Stimulated activated CD8-positive, alpha-beta memory T cell treated with anti-CD3 and anti-CD28 coated beads, Interleukin-15, amount 100 ng/mL, for 4 hours (primary cell): ENCODE measurements at places on chromosomes 4 and X.

GRCh38 chrX:11190745-11191510 lies 79.8 kb downstream of the HCCS start:
- no peak for DNase-seq

GRCh38 chrX:103742339-103742738 lies 31.6 kb downstream of the TMEM31 start:
- no peak for DNase-seq

GRCh38 chr4:81881855-81882621 lies 410.3 kb upstream of the RASGEF1B start:
- DNase-seq, result no peak

DNA sequence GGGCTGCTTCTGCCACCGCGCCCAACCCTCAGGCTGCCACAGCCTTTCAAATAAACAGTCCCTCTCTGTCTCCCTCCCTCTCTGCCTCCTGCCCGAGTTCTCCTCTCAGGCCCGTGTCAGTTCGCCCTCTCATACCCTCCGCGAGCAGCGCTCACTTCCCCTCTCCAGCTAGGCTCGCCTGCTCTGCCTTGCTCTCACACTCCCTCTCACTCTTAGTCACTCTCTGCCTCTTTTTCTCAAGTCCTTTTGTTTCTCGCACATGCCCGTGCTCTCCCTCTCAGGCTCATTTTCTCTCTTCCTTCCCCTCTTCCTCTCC lies 3.2 kb downstream of the EFNB1 start:
- DNase-seq, result no peak

- no peak for DNase-seq
Observed at GRCh38 chr4:161573836-161574235, 590.0 kb downstream of the FSTL5 start.

DNA sequence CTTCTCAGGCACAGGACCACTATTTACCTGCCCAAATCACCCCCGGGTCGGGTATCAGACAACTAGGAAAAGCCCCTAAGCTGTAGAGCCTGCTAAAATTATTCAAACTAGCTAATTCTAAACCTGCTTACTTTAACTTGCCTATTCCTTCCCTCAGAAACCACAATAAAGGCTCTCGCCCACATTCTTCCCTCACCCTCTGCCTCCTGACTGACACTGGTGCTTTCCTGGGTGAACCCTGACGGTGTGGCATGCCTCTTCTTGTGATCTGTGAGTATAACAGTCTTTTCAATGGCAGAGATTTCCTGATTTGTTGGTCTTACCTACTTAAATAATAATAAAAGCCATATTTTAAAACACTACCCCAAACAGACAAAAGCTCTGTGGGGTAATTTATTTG lies 242.1 kb upstream of the ZCCHC13 start:
- DNase-seq, result no peak

DNA sequence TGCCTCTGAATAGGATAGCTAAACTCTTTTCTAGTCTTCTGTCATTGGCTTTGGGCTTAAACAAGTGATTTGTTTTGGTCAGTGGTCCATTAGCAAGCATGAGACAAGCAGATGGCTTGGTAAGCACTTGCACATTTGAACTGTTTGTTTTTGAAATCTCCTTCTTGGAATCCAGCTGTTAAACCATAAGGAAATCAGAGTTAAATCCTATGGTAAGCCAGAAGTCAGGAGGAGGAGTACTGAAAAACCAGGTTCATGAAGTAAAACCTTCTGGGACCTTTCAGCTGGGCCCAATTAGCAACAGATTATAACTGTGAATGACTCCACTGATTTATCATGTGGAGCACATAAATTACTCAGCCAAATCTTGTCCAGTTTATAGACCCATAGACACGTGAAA lies 1042.5 kb upstream of the PABPC4L start:
- no peak for DNase-seq

- no peak for DNase-seq
Observed at GRCh38 chr4:14184767-14185166, 557.2 kb upstream of the BOD1L1 start.

- no peak for DNase-seq
Observed at GRCh38 chr4:35399912-35400311, 844.4 kb downstream of the ARAP2 start.

DNA sequence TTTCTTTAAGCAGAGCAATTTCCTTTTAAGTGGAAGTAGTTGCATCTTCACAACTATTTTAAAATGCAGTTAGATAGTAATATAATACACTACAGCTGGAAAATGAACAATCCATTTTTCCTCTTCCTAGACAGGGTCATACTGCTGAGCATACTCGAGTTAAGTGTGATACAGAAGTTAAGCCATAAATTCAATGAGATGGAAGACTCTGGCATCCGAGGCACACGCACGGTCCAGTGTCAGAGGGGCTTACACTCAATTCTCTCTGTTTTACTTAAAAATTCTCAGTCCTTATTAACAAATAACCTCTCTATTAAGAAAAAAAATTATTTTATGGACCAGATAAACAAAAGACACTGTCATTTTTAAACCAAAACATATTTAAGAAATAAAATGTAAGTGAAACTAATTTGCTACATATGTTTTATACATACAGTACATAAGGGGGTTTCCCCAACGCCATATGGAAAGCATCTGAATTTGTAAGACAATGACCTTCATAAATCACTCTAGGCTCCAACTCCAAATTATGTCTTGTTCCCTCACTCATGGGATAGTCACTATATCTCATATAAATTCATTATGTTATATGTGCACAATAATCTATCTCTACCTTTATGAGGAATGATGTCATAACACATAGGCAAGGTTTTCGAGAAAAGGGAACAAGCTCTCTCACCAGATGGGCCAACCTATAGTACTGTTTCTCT lies 315.3 kb downstream of the PAPSS1 start:
- no peak for DNase-seq

DNA sequence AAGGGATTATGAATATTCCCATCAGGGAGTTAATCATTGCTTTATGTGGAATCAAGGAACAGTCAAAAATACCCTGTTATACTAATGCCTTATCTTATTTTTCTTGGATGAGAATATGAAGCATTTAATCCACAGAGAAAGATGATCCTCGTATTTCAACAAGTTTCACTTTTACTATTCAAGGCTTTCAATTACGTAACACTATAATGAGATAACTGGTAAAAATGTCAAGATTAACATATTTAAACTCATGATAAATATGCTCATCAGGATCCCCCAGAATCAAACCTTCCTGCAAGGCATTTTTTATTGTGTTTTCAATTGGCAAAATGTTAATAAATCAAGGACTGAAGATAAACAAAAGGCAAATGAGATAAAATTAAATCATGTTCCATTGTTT lies 5.1 kb downstream of the ZXDA start:
- no peak for DNase-seq

DNA sequence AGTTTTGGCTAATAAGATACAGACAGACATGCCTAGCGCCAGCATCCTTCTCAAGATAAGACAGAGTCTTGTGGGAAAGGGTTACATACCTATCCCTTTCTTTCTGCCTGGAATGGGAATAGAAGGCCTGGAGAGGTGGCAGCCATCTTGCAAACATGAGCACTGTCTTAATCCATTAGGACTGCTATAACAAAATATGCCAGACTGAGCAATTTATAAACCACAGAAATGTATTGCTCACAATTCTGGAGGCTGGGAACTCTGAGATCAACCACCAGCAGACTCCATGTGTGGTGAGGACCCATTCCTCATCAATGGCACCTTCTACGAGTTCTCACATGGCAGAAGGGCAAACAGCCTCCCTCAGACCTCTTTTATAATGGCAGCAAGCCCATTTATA lies 26.5 kb upstream of the NEIL3 start:
- DNase-seq, result no peak

DNA sequence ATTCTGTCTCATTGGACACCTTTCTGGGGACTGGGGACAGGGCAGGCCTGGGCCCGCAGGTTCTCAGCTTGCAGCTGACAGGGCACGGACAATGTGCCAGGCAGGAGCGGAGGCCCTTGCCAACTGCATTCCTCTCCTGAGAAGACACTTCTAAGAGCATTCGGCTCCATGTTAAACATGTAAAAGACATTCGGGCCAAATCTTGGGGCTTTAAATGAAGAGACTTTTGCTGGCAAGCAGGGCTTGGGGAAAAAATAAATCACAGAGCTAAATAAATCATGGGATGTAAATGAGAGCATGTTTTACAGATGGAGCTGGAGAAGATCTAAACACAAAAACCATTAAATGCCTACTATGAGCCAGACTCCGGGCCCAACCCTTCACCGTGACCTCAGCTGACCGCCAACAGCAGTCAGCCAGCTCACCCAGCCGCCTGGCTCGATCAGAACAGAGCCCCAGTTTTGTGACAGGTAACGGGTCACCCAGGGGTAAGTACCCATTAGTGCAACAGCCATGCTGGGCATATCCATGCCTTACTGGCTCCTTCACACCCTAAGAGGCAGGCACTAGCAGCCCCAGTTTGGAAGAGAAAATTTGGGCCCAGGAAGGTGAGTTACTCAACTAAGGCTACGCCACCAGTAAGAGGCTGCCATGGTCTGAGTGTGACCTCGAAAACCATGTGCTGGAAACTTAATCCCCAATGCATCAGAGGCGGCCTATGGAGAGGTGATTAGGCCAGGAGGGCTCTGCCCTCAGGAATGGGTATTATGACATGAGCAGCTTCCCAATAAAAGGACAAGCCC lies 14.7 kb downstream of the WDR1 start:
- DNase-seq, result no peak

- DNase-seq, result no peak
Observed at GRCh38 chrX:9542106-9542760, 77.4 kb downstream of the TBL1X start.

- DNase-seq, result no peak
Observed at GRCh38 chr4:78145622-78146021, 88.5 kb downstream of the FRAS1 start.

DNA sequence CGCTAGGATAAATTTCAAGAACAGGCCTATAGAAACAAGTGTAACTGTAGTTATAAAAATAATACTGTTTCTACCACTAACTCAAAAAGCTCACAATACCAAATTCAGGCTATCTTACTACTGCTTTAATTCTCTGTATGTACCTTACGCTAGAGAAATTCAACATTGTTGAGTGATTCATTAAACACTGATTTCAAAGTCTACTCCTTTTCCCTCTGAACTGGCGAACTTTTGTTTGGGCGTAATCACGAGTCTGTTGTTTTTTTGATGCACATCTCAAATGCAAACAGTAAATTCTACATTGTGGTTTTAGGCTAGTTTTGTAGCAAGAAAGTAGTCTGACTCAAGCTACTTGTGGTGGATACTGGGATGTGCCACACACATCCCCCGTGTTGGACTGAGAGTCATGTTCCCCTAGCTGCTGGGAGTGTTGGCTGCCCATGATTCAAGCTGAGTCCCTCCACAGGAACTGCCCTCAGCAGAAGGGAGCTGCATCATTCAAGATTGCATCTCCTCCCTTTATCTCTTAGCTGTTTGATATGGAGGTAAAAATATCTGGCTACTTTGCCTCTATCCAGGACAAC lies 406.1 kb downstream of the RAPGEF2 start:
- no peak for DNase-seq

GRCh38 chr4:16505726-16506125 lies 279.5 kb upstream of the TAPT1 start:
- DNase-seq, result no peak

- no peak for DNase-seq
Observed at GRCh38 chr4:36046026-36046425, 198.3 kb downstream of the ARAP2 start.

DNA sequence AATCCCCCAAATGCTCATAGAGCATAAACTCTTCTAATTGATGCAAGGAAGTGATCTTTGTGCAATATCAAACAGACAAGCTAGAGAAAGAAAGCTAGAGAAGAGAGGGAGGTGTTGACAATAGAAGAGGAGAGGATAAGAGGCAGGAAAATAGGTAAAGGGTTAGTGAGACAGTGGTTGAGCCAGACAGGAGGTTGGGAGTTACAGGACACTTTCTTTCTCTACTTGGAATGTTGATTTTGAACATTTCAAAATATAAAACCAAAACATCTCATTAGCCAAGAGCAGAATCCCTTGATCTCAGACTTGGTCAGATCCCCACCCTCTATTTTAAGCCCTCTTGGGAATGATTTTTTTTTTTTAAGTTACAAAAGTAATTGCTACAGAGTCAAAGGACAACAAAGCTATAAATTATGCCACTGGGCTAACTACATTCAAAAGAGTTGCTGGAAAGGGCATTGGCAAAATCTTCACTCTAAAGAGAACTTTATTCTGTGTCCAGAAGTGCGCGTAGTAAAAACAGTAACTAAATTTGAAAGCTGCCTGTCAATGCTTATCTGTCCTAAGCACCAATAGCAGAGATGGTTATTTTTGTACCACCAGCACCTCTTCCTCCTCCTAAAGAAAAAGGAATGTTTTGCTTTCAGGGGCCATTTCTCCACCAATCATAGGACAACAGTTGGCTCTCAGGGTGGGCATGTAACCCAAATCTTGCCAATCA lies 133.8 kb downstream of the PDGFC start:
- DNase-seq, result no peak

DNA sequence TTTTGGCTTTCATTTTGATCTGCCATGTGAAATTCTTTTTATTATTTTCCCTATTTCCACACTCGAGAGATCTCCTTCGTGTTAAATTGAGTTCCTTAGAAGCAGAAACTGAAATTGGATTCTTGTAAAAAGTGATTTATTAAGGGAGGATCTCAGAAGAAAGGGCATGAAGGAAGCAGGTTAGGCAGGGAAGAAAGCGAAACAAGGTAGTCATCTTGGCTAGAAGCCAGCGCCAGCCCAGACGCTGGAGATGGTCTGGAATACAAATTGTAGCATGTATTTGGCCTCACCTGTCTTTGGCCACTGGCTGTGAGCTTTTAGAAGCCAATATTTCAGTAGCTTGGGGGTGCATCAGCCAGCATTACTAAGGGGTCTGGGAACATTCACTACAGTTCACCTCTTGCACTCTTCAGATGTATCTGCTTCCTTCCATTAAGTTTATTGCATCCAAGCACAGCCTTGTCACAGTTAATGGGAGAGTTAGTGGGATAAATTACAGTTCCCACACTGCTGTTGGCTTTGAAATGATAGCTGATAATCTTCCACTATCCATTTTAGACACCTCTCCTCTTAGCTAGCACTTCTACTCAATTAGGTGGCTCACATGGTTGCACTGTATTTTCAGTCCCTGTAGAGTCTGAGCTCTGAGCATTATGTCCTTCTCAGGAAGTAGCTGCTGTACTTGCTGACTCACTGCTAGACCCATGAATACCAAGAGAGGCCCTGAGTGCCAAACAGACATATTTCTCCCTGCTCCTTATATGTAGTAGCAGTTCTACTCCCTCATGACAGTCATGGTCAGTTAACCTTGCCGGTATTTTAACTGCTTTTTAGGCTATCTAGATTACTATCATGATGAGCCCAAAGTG lies 14.6 kb downstream of the GRXCR1 start:
- DNase-seq, result no peak

GRCh38 chrX:14673764-14674163 lies 144.4 kb downstream of the GLRA2 start:
- DNase-seq, result no peak

GRCh38 chr4:84502955-84503373 lies 3.9 kb upstream of the NKX6-1 start:
- no peak for DNase-seq
